Spleen (tissue), 13 donors: ENCODE measurements at places on chromosomes 4 and X. TPM values are rescaled to one million over a fixed set of nuclear protein-coding genes. Genes with fewer than 3 reads are reported as not detected.

DNA sequence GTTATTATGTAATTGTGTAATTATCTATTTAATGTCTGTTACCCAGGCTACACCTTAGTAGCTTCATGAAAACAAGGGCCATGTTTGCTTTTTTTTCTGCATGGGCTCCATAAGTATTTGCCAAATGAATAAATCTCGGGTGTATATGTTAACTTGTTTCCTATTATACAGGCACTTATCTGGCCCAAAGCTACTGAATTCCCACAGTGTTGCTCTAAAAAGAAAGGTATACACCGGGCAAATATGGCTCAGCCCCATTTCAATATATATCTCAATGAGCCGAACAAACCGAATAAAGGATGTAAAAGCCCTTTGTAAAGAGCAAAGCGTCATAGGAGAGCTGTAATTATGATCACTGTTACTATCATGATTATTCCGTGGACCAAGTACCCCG, 767 bp downstream of the PAQR3 start:
- DNase-seq = no peak

DNA sequence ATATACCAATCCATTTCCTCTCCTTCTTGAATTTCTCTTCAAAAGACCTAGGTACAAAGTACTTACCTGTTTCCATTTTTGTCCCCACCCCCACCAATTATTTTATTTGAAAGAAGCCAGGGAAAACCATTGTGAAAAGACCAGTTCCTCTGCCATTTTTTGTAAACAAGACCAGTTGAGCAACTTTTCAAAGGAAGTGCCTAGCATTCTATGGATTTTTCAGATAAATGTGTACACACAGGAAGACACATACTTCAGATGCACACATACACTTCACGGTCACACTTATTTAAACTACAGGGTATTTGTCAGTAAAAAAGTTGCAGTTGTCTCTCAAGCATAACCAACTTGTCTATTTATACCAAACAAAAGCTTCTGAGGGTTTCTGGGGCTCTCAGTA, 587.2 kb upstream of the KLHL4 start:
- DNase-seq = no peak

The MAGEA9B gene
- not detected for polyA plus RNA-seq

DNA sequence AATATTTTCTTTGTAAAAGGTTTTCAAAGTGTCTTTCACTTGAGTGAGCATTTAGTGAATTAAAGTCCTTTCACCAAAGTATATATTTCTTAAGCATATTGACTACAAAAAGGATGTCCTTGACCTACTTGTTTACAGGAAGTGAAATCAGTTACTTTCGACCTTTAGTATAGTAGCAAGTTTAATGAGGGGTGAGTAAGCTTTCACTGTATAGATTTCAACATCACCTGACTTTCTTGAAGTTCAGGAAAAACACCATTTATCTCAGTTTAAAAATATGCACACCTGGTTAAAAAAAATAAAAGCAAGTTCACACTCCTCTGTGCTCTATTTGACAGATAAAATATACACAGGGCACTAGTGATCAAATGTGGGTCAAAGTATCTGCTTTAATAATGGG, 88.1 kb downstream of the CCSER1 start:
- DNase-seq = no peak

DNA sequence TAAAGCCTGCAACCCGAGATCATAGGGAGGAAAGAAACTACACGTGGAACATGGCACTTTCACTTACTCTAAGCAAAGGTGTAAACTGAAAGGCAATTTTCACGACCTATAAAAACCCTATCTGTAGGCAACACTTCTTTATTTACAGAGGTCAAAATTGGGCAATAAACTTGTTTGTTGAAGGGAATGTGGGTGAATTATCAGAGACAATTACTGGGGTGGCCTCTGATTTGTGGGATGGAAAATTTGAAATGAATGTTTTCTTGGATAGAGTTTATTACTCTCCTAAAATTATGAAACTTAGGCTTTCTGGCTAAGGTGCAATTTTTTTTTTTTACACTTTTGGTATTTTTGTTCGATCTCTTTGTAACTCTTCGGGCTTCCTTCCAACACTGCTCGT, 734.1 kb upstream of the TENM3 start:
- DNase-seq = no peak

DNA sequence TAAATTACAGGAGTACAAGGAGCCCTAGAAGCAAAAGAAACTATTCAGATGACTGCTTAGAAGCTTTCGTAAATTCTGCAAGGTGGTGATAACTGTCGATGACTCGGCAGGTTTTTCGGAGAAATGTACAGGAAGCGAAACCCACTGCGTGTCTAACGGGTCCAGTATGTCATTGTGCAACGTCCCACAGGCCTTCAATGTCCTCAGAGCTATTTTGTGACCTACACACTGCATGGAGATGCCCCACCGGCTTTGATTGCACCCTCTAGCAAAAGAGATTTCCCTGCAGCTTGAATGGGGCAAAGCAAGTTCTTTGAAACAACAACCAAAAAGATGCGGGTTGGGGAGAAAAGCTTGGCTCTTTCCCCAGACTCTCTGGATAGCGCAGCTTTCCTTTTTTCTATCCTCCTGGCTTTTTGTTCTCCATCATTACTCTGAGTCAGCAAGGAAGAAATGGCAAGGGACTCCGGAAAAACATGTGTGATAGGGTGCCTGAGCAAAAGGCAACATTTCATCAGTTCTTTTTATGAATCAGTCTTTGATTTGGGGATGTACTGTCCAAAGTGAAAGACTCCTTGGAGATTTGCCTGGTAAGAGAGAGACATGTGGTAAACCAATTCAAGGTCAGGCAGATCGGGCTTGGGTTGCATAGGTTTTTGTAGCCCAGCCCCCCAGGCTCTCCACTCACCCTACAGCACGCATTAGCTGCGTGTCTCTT, 112.0 kb upstream of the TBL1X start:
- peak; percentile 80 for DNase-seq

The NDUFC1 gene
- 70.9 TPM for polyA plus RNA-seq

DNA sequence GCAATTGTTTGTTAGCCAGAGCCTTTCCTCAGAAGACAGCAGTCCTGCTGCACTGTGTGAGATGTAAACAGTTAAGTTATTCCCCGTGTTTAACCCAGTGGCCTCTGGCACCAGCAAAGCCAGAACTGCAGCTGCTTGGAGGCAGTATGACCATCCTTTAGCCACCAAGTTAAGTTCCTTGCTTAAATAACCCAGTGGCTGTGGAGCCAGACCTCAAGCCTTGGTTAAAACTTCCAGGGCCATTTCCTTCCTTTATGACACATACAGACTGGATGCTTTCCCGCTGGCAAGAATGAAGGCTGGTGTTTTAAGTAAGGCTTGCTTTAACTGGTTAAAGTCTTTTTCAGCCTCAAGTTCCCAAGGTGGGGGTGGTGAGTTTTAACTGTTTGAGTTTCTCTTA, 379.8 kb downstream of the DCAF12L2 start:
- DNase-seq = no peak

GRCh38 chr4:149823769-149824221, 8.2 kb upstream of the IQCM start:
- no peak for DNase-seq

The CENPI gene
- polyA plus RNA-seq = 0.86 TPM
